HS-27A (cell line): ENCODE measurements at places on chromosomes 12 and 14.

- no peak for DNase-seq
These were observed 1480.2 kb downstream of the AACS start for GRCh38 chr12:126545411-126545810.

GRCh38 chr14:48586099-48586498 is 910.7 kb upstream of the MDGA2 start:
- no peak for DNase-seq

DNA sequence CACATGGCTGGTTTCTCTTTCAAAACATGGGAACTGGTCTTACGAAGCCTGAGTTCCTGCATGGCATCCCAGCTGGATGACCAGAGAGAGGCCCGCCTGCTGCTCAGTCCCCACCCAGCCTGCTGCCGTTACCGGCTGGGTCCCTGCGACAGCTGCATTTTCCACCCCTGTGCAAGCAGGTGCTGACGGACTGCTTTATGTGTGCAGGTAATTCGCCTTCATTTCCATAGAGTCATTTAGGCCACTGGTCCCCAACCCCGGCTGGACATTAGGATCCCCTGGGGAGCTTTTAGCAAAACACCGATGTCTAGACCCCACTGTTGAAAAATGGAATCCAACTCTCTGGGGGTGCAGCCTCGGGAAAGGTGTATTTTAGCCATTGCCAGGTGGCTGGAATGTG is 51.9 kb downstream of the RBM19 start:
- no peak for DNase-seq

- DNase-seq = peak; percentile 56
These were observed 48.6 kb upstream of the PPP1R12A start for GRCh38 chr12:79983492-79983891.

DNA sequence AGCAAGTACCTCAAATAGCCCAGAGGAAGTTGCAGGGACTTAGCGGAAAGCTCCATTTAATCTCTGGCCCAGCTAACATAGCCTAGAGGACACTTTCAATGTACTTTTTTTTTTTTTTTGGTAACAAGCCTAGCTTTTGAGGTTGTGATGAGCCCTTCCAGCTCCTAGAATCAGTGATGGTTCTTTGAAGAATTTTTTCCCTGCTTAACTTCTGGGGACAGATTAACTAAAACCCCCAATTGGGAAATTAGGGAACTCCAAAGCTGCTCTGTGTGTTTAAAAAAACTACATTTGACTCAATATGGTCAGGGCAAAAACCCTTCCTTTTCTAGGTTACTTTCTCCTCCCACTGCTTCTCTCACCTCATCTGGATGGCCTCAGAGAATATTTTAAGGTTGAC is 23.9 kb upstream of the ITGA5 start:
- DNase-seq = no peak

DNA sequence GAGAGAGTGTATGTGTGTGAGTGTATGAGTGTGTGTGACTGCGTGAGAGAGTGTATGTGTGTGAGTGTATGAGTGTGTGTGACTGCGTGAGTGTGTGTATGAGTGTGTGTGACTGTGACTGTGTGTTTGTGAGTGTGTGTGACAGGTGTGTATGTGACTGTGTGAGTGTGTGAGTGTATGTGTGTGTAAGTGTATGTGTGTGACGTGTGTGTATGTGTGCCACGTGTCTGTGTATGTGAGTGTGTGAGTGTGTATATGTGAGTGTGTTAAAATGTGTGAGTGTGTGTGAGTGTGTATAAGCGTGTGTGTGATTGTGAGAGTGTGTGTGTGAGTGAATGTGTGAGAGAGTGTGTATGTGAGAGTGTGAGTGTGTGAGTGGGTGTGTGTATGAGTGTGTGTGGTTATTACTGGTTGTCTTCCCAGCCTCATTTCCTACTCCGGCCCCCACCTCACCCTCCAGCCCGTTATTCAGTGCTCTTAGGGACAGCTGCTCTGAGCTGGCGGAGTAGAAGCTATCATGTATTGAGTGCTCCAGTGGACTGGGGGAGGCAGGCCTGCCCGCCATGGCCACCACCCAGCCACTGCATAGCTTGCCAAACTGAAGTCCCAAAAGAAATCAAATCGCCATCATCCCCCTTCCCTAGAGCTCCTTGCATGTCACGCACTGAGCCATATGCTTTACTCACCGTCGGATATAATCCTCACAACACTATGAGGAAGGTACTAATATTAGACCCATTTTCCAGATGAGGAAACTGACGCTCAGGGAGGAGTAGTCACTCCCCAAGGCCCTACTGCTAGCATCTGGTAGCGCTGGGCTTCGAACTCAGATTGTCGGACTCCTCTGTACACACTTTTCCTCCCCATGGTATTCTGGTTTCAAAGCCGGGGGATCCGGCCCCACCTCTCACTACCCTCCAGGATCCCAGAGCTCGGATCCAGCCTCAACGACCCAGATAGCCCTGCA is 10.3 kb upstream of the MYL2 start:
- no peak for DNase-seq

DNA sequence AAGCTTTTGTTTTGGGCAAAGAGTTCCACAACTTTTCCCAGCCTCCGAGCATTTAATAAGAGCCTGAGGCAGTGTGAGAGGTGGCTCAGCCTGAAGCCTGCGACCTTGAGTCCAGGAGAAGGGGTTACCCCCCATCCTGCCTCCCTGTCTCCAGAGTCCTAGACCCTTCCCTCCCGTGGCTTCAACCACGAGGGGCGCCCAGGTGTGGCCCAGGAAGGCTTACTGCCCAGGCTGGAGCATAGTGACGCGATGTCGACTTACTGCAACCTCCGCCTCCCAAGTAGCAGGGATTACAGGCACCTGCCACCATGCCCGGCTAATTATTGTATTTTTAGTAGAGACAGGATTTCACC is 641 bp downstream of the LRRC43 start:
- no peak for DNase-seq

DNA sequence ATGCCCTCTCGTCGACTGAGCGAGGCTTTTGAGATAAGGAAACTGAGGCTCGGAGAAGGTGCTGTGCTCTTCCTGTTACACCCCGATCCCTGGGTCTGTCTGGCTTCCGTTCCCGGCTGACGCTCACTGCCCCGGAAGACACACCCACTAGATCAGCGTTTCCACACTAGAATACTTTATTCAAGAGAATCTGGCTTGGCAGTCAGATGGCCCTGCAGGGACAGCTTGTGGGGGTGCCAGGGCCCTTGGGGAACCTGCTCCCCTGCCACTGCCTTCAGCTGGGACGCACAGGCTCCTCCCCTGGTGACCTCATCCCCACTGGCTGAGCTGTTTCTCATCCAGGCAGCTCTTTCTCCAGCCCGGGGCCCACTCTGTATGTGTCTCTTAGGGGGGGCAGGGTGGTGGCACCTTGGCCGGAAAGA is 13.7 kb downstream of the PGF start:
- no peak for DNase-seq

DNA sequence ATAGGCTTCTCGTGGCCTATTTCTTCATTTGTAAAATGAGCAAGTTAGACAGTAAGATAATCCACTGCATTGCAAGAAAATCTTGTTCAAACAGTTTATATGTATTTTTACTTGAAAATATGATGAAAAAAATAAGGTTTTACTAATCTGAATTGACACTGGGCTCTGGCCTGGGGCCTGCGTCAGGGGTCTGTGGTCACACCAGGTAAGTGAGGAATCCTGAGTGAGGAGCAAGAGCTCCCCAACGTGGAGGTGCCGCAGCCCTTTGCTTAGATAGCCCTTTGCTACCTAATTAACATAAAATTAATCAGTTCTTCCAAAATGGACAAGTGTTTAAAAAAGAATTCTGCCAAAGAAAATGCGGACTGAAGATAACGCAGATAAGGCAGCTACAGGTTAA is 39.1 kb upstream of the STAB2 start:
- DNase-seq = no peak

- peak; percentile 14 for DNase-seq
These were observed 19.3 kb downstream of the CCDC62 start for GRCh38 chr12:122793685-122794106.

DNA sequence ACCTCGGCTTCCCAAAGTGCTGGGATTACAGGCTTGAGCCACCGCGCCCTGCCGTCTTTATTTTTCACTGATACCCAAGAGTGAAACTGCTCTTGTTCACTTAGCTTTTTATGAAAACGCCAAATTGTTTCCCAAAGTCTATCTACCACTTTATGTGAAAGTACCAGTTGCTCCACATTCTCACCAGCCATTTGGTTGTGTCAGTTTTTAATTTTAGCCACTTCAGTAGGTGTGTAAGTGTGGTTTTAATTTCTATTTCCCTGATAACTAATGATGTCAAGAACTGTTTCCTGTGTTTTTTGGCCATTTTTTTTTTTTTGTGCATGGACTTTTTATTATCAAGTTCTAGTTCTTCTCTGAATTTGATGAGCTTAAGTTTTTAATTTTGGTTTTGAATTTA is 17.1 kb downstream of the CAND1 start:
- no peak for DNase-seq

DNA sequence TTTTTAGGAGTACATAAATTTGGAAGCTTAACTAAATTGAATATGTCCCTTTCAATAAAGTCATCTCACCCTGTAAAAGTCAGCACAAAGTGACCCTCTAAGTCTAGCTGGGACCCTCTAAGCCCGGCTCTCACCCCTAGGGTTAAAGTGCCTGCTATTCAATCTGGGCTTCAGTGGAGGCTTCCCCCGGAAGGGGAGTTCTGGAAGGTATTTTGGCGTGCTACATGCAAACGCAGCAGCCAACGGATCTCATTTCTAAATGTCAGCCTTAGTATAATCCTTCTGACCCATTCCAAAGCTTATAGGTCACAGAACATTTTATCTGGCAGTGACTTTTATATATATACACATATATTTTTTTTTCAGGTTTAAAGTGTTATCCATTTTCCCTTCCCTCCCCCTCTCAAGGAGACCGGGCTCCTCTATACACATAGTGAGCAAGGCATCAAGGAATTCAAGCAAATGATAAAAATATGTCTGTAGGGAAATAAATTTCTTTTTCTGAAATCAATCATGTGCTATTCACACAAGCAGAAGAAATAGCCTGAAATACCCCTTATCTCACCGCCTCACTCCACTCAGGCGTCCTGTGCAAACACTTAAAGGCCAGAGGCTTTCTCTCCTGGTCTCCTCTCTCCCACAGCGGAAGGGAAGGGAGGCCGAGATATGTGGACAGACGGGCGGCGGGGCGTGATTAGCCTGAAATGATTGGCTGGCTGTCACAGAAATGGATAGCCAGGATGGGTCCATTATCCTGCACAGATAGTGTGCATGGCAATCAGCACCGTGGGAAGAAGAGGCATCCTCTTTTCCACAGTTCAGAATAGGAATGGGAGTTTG is 301.7 kb downstream of the GALC start:
- DNase-seq = no peak

DNA sequence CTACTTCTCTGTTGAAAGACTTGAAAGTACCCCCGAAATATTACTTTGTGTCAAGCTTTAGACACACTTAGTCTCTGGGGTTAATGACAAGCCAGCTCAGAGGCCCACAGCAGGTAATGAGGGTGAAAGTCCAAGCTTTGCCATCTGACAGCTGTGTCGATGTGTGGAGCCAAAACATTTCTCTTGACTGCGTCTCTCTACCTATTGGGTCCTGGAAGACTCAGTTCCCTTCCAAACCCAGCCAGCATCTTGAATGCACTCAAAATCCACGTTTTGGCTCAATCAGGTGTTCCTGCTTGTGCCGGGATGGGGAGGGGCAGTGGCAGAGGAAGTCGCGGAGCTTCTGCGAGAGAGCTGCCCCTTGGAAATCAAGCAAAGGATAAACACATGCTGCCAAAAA is 3.2 kb downstream of the PLXNC1 start:
- DNase-seq = no peak

DNA sequence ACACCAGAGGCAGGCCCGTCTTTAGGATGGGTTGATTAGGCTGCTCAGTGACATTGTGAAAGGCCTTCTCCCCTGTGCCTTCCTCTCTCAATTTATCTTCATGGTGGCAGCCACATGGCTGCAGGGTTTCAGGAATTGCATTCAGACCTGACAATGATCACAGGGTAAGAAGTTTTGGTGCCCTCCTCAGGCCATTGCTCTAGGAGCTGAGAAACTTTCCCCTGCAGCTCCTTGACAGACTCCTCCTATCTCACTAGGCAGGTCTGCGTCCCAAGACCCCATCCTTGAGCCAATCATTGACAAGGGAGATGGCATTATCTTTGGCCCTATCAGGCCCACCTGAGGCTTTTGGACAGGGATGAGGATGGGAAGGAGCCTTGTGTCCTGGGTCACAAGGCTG is 57.4 kb upstream of the ANO4 start:
- no peak for DNase-seq

DNA sequence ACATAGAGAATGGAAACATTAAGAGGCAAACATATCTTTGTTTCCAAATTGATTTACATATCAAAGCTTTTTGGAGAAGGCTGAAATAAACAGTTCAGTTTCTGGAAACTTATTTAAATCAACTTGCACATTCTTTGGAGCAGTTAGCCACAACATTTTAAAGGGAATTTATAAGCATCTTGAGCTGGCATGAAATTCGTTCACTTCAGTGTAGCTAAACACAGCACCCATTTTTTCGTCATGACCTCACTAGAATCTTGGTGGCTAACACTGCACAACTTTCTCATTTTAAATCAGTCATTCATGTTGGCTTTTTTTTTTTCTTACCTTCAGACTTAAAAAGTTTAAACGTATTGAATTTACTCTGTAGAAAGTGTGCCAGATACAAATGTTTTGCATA is 1139.9 kb upstream of the FLRT2 start:
- DNase-seq = no peak

- DNase-seq = no peak
These were observed 643.8 kb upstream of the ALG10B start for GRCh38 chr12:37672655-37673260.

- DNase-seq = no peak
These were observed 340.4 kb downstream of the NUAK1 start for GRCh38 chr12:105798256-105798845.

GRCh38 chr14:93003945-93004698 is 81.2 kb downstream of the CHGA start:
- DNase-seq = no peak

DNA sequence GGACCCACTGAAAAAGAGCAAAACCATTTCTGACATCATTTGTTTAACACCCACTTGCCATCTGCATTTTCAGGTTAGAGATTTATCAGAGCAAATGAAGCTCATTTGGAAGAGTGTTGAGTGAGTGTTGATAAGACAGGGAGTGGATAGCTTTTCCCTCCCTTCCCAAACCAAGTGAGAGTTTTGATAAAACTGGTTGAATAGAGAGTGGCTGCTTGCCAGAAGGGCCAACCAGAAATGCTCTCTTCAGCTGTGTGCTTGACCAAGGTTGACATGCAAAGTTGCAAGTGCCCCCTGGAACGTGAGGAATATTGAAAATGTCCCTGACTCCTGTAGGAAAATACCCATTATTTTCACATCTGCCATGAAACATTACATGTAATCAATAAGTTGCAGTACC is 1487.0 kb upstream of the FLRT2 start:
- no peak for DNase-seq

- DNase-seq = no peak
These were observed 208.2 kb downstream of the DAD1 start for GRCh38 chr14:22380571-22381407.

- DNase-seq = no peak
These were observed 2.7 kb downstream of the NCKAP5L start for GRCh38 chr12:49825360-49825970.
